ENCODE measurements at places on chromosomes 3 and 15.

GRCh38 chr15:47410247-47410646 lies 307.1 kb upstream of the SEMA6D start:
- no peak for ATAC-seq

- ATAC-seq: peak; percentile 69
Observed at GRCh38 chr3:136350557-136350956, 100.4 kb downstream of the PCCB start.

- no peak for ATAC-seq
Observed at GRCh38 chr3:141485641-141486495, 959 bp upstream of the RASA2 start.

DNA sequence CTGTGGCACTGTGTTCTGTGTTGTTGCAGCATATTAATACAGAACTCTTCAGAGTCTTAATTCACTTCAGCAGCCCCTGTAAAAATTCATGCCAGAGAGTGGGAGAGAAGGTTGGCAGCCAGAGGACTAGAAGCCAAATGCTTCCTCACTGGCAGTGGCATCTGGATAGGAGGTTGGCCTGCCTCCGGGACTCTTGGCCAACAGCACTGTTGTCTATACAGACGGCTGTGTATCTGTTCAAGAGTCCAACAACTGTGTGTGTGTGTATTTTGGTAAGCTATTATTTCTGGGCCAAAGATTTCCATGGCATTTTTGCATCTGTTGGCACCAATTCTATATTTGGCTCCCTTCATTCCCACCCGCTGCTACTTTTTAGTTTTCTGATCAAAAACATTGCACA lies 156.0 kb upstream of the SOX2 start:
- no peak for ATAC-seq

DNA sequence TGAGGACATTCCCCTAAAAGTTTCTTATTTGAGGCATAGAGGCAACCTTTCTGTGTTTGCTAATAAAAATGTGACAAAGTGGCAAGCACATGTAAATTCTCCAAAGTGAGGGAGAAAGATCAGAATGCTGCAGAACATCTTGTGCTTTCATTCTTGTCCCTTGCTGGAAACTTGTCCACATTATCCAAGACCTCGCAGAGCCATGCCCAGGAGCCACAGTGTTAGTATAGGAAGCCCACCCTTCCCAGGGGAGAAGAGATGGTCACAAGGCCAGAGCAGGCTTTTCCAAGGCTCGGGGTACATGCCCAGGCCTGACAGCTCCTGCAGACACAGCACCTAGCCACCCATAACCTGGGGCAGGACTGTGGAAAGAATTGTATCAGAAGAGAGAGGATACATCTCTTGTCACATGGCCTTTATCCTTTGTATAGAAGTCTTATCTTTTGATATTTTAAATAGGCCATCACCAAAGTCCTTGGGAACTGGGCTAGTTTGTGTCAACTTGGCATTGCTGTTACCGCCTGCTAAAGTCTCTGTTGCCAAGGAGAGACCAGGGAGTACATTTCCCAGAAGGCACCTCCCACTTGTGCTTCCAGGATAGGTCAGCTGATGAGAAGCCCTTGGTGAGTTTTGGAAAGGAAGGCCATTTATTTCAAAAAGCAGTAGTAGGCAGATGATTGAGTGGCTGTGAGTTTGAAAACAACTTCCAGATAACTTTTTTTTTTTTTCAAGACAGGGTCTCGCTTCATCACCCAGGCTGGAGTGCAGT lies 10.5 kb downstream of the DLEC1 start:
- no peak for ATAC-seq
